ENCODE measurements at places on chromosomes 5 and 9.

DNA sequence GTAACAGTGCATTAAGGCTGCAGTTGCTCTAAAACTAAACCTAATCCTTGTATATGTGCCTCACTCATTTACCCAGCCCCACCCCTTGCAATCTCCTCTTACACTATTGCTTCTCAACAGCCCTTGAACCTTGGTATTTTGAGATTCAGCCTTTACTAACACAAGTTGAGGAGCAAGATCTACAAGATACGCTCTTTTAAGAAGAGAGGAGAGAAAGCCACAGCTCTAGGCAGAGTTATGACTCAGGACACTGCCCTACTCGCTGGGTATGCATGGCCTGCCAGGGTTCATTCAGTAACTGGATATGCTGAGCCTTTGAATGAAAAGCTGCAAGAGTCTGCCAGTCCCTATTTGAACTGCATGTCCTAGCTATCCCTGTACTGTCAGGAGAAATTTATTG, 219.5 kb downstream of the PCSK5 start:
- DNase-seq: no peak
- no peak overlapping the region for H3K4me3 ChIP-seq
- no peaks in the 10 kb centered on the region for H3K36me3 ChIP-seq
- H3K4me1 ChIP-seq: no peaks in the 10 kb centered on the region
- H3K27ac ChIP-seq: no peak overlapping the region
- no peaks in the 10 kb centered on the region for H3K27me3 ChIP-seq

- H3K27me3 ChIP-seq: no peaks in the 10 kb centered on the region
- H3K27ac ChIP-seq: no peak overlapping the region
- H3K4me3 ChIP-seq: no peak overlapping the region
- H3K4me1 ChIP-seq: no peaks in the 10 kb centered on the region
- DNase-seq: no peak
Measured at GRCh38 chr9:89553451-89554010, 51.3 kb upstream of the GADD45G start.

DNA sequence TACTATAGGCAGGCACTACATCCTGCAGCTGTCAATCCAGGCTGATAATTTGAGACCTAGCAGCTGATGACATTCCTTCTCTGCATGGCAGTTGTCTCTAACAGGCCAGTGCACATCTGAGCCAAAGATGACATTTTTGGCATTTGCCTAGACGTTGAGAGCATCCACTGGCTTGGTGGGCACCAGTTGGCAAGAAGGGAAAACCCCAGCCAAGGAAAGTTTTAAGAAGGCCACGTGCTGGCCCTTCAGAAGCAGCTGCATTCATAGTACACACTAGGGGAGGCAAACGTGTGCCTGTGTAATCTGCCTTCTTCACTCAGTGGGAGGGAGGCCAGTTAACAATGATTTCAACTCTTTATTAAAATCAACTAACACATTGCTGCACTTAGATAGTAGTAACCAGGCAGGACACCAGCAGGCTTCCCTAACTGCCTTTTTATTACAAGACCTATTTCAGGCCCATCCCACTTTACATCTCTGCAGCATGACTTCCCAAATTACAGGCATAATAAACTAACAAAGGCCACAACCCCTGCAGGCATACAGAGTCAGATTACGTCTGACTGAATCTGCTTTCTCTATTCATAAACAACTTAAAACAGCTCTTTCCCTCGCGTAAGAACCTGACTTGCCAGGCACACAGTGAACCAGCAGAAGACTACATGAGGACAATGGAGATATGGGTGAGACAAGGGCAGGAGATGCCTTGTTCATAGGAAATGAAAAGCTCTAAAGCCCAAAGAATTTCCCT, 576.3 kb downstream of the PDE4D start:
- peak; percentile 78 for DNase-seq
- no peak overlapping the region for H3K4me3 ChIP-seq
- H3K27me3 ChIP-seq: no peaks in the 10 kb centered on the region
- H3K27ac ChIP-seq: peak overlapping the region; percentile 88

DNA sequence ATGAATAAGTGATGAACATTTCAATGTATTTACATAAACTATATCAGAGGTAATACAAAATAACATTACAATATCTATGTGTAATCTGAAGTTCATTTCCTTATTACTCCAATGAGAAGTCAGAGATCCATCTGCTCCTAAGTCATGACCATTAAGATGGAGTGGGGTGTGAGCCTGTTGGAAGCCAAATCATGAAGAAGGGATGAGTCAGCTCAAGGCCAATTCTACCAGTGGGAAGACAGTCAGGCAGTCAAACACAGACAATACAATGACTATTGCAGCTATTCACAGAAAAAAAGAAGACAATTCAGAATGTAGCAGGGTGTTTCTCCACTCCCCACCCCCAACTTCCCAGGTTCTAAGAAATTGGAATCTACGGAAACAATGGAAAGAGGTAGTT, 155.0 kb downstream of the NFIB start:
- no peaks in the 10 kb centered on the region for H3K27me3 ChIP-seq
- H3K4me1 ChIP-seq: peaks cover 45% of the 10 kb centered on the region
- H3K27ac ChIP-seq: no peak overlapping the region
- no peaks in the 10 kb centered on the region for H3K36me3 ChIP-seq

DNA sequence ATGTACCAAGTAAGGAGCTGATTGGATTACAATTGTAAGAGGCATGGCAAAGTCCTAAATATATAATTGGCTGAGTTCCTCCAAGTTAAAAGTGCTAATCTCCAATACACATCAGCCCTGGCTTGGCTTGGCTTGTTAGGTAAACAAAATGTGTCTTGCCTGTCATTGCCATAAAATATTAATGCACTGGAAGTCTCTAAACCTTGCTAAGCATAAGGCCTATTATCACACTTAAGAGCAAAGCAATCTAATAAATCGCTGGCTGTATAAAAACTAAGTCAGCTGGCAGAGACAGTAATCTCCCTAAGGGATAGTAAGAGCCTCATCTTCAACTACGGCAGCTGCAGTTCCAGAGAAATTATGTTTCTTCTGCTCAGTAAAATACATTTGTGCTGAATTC, 418.6 kb upstream of the GRAMD2B start:
- DNase-seq: no peak
- H3K27me3 ChIP-seq: no peaks in the 10 kb centered on the region
- H3K36me3 ChIP-seq: no peaks in the 10 kb centered on the region
- H3K27ac ChIP-seq: no peak overlapping the region

DNA sequence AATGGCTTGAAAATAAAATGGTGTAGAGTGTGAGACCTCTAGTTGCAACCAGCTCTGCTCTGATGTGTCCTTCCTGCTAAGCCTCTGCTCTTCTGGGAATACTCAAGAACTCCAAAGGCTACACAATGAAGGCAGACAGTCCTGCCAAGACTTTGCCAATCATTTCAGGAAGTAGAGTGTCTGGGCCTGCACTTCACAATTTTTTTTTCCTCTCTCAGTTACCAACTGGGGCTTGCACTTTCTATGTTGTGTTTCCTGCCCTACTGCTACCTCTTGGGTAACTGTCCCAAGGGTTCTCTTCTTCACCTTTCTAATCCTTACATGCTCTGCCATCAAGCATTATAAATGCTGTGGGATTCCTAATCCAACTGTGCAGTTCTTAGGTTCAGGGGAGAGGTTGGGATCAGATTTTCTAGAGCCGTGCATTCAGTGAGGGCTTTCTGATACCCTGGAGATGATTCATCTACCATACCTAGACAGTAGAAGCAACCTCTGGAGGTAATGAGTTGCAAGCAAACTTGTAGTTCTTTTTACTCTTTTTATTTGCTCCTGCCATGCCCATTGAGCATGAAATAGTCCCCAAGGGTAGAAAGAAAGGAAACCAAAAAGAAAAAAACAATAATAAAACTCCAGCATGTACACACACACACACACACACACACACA, 365.9 kb downstream of the MLLT3 start:
- no peaks in the 10 kb centered on the region for H3K4me1 ChIP-seq
- no peak overlapping the region for H3K27ac ChIP-seq
- no peak for DNase-seq
- no peak overlapping the region for H3K4me3 ChIP-seq

- no peak overlapping the region for H3K27ac ChIP-seq
- H3K36me3 ChIP-seq: peaks cover 29% of the 10 kb centered on the region
- no peaks in the 10 kb centered on the region for H3K27me3 ChIP-seq
- H3K4me3 ChIP-seq: no peak overlapping the region
- no peak for DNase-seq
Measured at GRCh38 chr9:120567081-120567480, 12.9 kb downstream of the CDK5RAP2 start.

GRCh38 chr5:11084111-11084510, 323.1 kb upstream of the DAP start:
- DNase-seq: no peak
- no peaks in the 10 kb centered on the region for H3K4me1 ChIP-seq
- H3K4me3 ChIP-seq: no peak overlapping the region
- no peak overlapping the region for H3K27ac ChIP-seq
- H3K27me3 ChIP-seq: no peaks in the 10 kb centered on the region
